ENCODE measurements at places on chromosomes 6 and 20. TPM values are rescaled to one million over a fixed set of nuclear protein-coding genes. Genes with fewer than 3 reads are reported as not detected.

DNA sequence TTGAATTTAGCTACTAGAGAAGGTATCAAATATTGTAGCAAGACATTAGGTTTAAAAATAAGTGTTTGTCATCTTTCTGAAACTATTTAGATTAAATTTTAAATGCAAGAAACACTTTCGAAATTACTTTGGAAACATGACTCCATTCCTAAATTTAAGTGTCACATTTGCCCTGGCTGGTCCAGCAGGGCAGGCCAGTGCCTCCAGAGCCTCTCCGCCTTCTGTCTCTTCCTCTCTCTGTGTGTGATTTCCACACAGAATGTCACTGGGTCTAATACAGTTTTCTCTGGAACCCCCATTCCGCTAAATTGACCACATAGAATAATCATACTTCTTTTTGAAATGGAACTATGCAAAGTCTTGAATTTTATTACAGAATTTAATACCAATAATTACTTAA lies 111.5 kb downstream of the SOBP start:
- DNase-seq, result no peak
- peaks cover 4% of the 10 kb centered on the region for H3K27me3 ChIP-seq
- no peak overlapping the region for H3K27ac ChIP-seq

The SEC23B gene
- 90.6 TPM for total RNA-seq

The TUBB2B gene
- 0.29 TPM for total RNA-seq

DNA sequence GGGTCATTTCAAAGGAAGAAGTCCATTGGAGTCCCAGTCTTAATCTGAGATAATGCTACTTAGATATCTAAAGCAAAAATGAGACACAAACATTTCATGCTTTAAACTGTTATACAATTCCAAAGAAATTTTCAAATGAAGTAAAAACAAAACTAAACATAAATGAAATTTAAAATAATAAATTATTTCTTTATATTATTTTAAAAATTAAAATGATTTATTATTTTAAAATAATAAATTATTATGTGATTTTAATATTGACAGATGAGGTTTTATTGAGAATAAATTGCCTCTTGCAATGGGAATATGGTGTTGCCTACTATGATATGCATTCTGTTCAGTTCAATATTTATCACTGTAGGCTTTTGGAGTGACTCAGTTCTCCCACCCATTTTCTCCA lies 93.7 kb upstream of the BACH2 start:
- no peak overlapping the region for H3K4me3 ChIP-seq
- H3K27me3 ChIP-seq, result no peaks in the 10 kb centered on the region
- no peaks in the 10 kb centered on the region for H3K36me3 ChIP-seq
- peaks cover 63% of the 10 kb centered on the region for H3K4me1 ChIP-seq
- no peak overlapping the region for H3K27ac ChIP-seq

- no peak overlapping the region for H3K27ac ChIP-seq
- DNase-seq, result no peak
- H3K27me3 ChIP-seq, result no peaks in the 10 kb centered on the region
These were observed 54.2 kb upstream of the FANCE start for GRCh38 chr6:35397806-35398418.

The TLDC2 gene
- not detected for total RNA-seq

DNA sequence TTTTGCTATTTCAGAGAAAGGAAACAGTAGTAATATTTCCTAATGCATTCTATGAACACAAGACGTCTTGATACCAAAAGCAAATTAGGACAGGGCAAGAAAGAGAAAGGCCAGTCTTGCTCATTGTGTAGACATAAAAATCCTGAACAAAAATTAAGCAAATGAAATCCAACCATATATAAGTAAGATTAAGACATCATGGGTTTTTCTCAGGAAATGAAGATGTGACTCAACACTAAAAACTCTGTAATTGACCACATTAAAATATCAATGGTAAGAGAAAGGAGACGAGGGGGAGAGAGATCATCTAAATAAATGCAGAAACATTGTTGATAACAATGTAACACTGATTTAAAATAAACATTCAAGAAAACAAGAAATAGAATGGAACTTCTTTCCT lies 205.4 kb downstream of the SOD2 start:
- H3K27ac ChIP-seq, result no peak overlapping the region
- H3K27me3 ChIP-seq, result peaks cover 6% of the 10 kb centered on the region
- H3K36me3 ChIP-seq, result no peaks in the 10 kb centered on the region
- no peaks in the 10 kb centered on the region for H3K4me1 ChIP-seq

The C6orf163 gene
- total RNA-seq, result 0.95 TPM

The PRL gene
- not detected for total RNA-seq

The TJAP1 gene
- total RNA-seq, result 36.2 TPM

GRCh38 chr20:21064924-21065323 lies 41.2 kb downstream of the LINC00237 start:
- DNase-seq, result no peak
- peaks cover 25% of the 10 kb centered on the region for H3K27me3 ChIP-seq
- no peak overlapping the region for H3K27ac ChIP-seq
- H3K4me1 ChIP-seq, result no peaks in the 10 kb centered on the region
- H3K36me3 ChIP-seq, result no peaks in the 10 kb centered on the region

DNA sequence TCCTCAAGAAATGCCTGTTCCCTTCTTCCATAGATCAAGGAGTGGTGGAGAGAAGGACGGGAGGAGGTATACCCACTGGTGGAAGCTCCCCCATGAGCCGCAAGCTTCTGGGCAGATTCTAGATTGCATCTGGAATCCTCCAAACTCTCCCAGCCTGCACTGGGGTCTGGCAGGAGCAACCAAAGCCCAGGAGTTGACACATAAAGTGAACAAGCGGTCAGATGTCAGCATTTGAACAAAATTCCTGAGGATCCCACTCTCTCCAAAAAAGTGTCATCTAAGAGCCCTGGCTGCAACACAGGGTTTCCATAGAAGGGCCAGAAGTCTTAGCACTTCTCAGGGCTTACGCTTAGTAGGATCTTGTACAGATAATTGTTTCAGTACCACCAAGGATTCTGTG lies 88.2 kb downstream of the KCNB1 start:
- H3K4me1 ChIP-seq, result no peaks in the 10 kb centered on the region
- H3K27me3 ChIP-seq, result peaks cover 17% of the 10 kb centered on the region
- no peaks in the 10 kb centered on the region for H3K36me3 ChIP-seq
- no peak for DNase-seq
- no peak overlapping the region for H3K27ac ChIP-seq

DNA sequence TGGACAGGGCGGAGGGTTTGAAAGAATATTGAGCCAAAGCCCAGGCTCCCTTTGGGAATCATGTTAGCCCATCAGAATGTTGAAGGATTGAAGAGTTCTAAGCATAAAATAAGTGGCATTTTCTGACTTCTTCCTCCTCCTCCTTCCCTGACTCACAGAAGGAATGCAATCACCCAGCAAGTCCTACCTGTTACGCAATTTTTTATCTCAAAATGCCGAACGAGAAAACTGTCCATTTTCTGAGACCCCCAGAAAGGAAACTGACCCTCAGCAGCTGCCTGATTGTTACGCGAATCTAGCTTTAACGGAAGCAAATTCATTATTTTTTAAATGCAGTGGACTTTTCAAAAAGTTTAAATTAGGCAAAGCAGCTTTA lies 4.7 kb upstream of the DNAJC5 start:
- no peak overlapping the region for H3K4me3 ChIP-seq
- DNase-seq, result no peak
- H3K36me3 ChIP-seq, result peaks cover 16% of the 10 kb centered on the region
- H3K4me1 ChIP-seq, result peaks cover 4% of the 10 kb centered on the region
- H3K27ac ChIP-seq, result no peak overlapping the region

The SCGN gene
- not detected for total RNA-seq

GRCh38 chr6:62808565-62809293 lies 402.5 kb upstream of the FKBP1C start:
- H3K36me3 ChIP-seq, result no peaks in the 10 kb centered on the region
- no peaks in the 10 kb centered on the region for H3K4me1 ChIP-seq
- no peaks in the 10 kb centered on the region for H3K27me3 ChIP-seq
- no peak overlapping the region for H3K27ac ChIP-seq
